Psoas muscle (tissue), 8 donors: ENCODE measurements at places on chromosomes 4 and X. TPM values are rescaled to one million over a fixed set of nuclear protein-coding genes. Genes with fewer than 3 reads are reported as not detected.

- no peak for DNase-seq
These were observed 112.7 kb downstream of the CLNK start for GRCh38 chr4:10571909-10572308.

The EVC gene
- polyA plus RNA-seq: 0.56 TPM

The PRDM5 gene
- 0.96 TPM for polyA plus RNA-seq

The NCAPG gene
- 0.14 TPM for polyA plus RNA-seq

The SPANXD gene
- polyA plus RNA-seq: not detected
